Type B pancreatic cell (in vitro differentiated cells): ENCODE measurements at places on chromosomes 7 and 10. TPM values are rescaled to one million over a fixed set of nuclear protein-coding genes. Genes with fewer than 3 reads are reported as not detected.

The EVX1 gene
- 0.41 and 0.71 TPM in 2 replicates for total RNA-seq

The MSMB gene
- total RNA-seq, result 5.6 and 7.7 TPM in 2 replicates

The CRYGN gene
- 0.67 and 1.3 TPM in 2 replicates for total RNA-seq

The ANKRD61 gene
- 0.31 TPM in 1 of 2 replicates, not detected in the other for total RNA-seq

The GIMAP6 gene
- not detected in 2 replicates for total RNA-seq

The TNKS2 gene
- 47.3 and 50.8 TPM in 2 replicates for total RNA-seq

The ADARB2 gene
- 4.9 and 5.2 TPM in 2 replicates for total RNA-seq

The LIPM gene
- 0.38 TPM in 1 of 2 replicates, not detected in the other for total RNA-seq

The SGMS1 gene
- 15.1 and 26.9 TPM in 2 replicates for total RNA-seq

The FOXI2 gene
- total RNA-seq, result 0.21 and 4.8 TPM in 2 replicates

DNA sequence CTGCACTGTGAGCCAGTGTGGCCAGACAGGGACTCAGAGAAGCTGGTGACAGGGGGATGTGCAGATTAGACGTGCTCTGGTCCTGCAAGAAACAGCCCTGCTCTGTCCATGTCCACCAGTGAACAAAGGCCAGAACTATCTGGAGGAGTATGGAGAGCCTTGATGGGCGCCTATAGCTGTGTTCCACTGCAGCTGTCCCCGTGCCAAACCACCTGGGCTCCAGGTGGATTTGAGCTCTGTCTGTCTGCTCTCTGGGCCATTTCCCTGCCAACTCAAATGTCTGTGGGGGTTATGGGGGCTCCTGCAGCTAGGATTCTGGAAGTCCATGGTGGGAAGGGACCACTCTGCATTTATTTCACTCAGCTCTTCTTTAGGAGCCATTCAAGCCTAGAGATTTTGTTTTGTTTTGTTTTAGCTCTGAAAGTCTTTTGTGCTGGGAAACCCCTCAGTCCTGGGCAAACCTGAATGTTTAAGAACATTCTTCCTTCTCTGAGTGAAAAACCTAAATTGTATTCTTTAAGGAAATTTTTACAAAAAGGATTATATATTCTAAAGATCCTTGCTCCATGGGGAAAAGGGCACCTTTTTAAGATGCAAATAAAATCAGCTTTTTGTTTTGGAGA, 1039.5 kb upstream of the SORCS1 start:
- no peaks in the 10 kb centered on the region for H3K4me1 ChIP-seq
- no peak overlapping the region for H3K4me3 ChIP-seq
- no peaks in the 10 kb centered on the region for H3K36me3 ChIP-seq
- no peaks in the 10 kb centered on the region for H3K27me3 ChIP-seq
- no peak overlapping the region for H3K27ac ChIP-seq

DNA sequence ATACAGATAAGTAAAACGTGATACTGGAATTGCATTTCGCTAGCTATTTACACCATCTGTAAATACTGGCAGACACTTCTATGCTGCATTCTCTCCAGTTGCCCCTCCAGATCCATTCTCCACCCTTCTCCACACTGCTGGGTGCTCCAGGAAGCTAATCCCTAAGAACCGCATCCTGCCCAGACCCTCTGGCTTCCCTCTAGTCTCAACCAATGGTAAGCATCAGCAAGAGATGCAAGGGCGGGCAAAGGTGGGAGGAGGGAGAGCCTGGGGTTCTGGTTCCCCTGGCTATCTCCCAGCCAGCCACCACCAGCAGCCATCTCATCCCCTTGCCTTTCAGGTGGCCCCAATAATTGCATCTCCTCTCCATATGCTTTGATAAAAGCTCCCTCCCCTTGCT, 84.4 kb downstream of the AMPH start:
- no peaks in the 10 kb centered on the region for H3K36me3 ChIP-seq
- no peak for DNase-seq
- H3K27ac ChIP-seq, result no peak overlapping the region
- peaks cover 3% of the 10 kb centered on the region for H3K27me3 ChIP-seq

DNA sequence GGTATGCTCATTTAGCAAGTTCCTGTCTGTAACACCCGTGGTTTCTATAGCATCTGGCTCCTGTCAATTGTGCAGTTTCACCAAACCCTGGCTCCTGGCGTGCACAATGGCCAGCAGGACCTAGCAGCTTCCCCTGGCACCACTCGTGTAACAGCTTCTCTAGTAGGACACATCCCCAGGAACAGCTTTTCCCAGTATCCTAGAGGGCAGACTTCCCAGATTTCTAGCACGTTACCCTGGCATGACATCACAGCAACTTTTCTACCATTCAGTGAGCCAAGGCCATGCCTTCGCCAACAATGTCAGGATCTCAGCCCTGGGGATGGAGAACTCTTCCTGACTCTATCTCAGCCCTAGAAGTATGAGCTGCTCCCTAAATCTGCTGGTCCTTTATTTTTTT, 6.5 kb downstream of the YME1L1 start:
- no peak overlapping the region for H3K27ac ChIP-seq
- no peak overlapping the region for H3K4me3 ChIP-seq
- DNase-seq, result no peak
- no peaks in the 10 kb centered on the region for H3K27me3 ChIP-seq

DNA sequence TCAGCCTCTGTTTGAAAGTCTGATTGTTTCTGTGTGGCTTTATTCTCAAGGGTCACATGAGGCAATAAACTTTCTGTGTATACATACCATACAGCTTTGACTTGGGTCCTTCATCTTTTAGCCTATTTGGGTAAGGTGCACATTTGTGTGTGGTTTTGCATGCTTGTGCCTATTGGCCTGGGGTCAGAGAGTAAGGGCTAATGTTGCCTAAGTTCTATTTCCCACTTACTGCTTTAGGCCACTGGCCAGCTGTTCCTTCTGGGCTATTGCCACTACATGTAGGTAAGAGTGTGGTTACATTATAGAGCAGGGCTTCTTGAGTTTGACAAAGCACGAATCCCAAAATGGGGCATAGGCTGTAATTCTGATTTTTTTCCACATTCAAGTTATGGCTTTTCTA, 21.8 kb downstream of the BBIP1 start:
- DNase-seq, result no peak
- no peak overlapping the region for H3K27ac ChIP-seq
- no peaks in the 10 kb centered on the region for H3K27me3 ChIP-seq

DNA sequence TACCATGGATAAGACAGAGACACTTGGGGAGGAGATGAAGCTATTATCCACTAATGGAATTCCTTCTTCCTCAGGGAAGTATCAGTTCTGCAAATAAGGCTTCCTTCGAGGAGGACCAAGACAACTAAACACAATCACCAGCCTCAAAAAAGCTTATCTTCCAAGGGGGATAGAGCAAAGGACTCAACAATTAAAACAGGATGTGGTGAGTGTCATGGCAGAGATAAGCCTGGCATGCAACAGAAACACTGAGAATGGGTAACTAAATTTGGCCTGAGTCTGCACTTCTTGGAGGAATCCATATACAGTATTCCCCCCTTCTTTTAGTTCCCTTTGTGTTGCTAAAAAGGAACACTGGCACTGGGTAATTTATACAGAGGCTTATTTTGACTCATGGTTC, 1285.2 kb downstream of the GATA3 start:
- H3K27ac ChIP-seq, result no peak overlapping the region
- H3K4me3 ChIP-seq, result no peak overlapping the region
- peaks cover 13% of the 10 kb centered on the region for H3K27me3 ChIP-seq
- no peaks in the 10 kb centered on the region for H3K4me1 ChIP-seq

DNA sequence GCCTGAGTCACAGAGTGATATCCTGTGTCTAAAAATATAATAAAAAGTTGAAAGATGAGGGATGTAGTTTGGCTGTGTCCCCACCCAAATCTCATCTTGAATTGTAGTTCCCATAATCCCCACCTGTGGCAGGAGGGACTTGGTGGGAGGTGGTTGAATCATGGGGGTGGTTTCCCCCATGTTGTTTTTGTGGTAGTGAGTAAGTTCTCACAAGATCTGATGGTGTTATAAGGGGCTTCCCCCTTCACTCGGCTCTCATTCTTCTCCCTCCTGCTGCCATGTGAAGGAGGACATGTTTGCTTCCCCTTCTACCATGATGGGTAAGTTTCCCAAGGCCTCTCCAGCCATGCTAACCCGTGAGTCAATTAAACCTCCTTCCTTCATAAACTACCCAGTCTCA, 25.1 kb upstream of the UBE3C start:
- no peaks in the 10 kb centered on the region for H3K36me3 ChIP-seq
- no peak overlapping the region for H3K4me3 ChIP-seq
- H3K27ac ChIP-seq, result no peak overlapping the region

GRCh38 chr7:29891766-29892165, 85.5 kb downstream of the WIPF3 start:
- H3K4me1 ChIP-seq, result no peaks in the 10 kb centered on the region
- no peaks in the 10 kb centered on the region for H3K27me3 ChIP-seq
- H3K27ac ChIP-seq, result no peak overlapping the region
- DNase-seq, result no peak
- H3K36me3 ChIP-seq, result no peaks in the 10 kb centered on the region
- H3K4me3 ChIP-seq, result no peak overlapping the region

DNA sequence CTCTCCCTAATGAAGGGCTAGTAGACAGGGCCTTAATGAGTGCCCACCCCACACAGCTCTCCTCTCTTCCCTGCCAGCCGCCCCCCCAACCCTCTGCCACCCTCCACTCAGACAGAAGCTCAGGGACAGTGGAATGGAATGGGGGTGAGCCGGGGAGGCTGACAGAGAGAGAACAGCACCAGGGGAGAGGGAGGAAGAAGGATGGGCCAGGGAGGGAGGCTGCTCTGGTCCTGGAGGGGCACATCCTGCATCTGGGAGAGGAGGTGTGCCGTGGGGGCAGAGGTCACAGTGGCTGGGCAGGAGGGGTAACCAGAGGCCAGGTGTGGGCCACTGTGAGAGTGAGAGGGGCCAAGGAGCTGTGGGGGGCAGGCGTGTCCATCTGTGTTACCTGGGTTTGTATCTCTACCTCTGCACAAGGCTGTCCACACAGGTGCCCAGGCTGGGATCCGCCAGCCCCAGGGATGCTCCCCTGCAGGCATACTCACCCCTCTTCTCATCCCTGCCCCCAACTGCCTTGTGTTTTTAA, 2.4 kb downstream of the NYAP1 start:
- H3K36me3 ChIP-seq, result no peaks in the 10 kb centered on the region
- H3K4me1 ChIP-seq, result peaks cover 26% of the 10 kb centered on the region
- H3K27ac ChIP-seq, result peak overlapping the region; percentile 66
- H3K27me3 ChIP-seq, result no peaks in the 10 kb centered on the region
- no peak for DNase-seq

DNA sequence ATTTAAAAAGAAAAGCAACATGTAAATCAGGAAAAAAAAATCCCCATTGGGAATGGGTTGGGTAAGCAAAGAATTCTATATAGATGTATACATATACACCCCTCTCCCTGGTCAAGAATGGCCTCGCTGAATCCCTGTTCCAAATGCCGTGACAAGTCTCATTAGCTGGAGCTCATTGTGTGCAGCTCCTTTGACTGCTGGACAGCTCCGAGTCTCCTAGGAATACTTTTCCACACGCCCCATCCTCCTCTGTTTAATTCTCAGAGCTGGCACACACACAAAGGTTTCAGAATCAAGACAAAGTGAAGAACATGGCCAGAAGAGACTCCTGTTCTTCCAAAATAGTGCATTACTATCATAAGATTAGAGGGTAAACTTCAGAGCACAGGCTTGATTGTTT, 130.9 kb upstream of the MKLN1 start:
- H3K4me1 ChIP-seq, result no peaks in the 10 kb centered on the region
- H3K27ac ChIP-seq, result no peak overlapping the region
- H3K27me3 ChIP-seq, result no peaks in the 10 kb centered on the region

DNA sequence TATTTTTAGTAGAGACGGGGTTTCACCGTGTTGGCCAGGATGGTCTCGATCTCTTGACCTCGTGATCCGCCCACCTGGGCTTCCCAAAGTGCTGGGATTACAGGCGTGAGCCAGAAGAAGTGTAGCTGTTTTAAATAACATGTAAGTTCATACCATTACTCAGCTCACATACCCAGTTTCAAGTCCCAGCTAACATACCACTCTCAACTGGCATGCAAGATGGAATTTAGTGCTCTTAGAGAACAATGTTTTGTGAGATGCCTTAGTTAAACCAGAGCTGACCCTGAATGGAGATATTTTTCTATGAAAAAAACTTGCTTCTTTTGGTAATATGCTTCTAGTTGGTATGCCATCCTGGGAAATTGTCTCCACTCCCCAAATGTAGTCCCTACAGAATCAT, 37.3 kb downstream of the HBP1 start:
- no peaks in the 10 kb centered on the region for H3K4me1 ChIP-seq
- H3K36me3 ChIP-seq, result peaks cover 37% of the 10 kb centered on the region
- H3K4me3 ChIP-seq, result no peak overlapping the region

GRCh38 chr10:7408291-7409044, 2.4 kb downstream of the SFMBT2 start:
- peaks cover 15% of the 10 kb centered on the region for H3K4me1 ChIP-seq
- no peak for DNase-seq
- H3K4me3 ChIP-seq, result peak overlapping the region; percentile 93
- H3K36me3 ChIP-seq, result peaks cover 8% of the 10 kb centered on the region
